ENCODE measurements at places on chromosomes 5 and 9.

DNA sequence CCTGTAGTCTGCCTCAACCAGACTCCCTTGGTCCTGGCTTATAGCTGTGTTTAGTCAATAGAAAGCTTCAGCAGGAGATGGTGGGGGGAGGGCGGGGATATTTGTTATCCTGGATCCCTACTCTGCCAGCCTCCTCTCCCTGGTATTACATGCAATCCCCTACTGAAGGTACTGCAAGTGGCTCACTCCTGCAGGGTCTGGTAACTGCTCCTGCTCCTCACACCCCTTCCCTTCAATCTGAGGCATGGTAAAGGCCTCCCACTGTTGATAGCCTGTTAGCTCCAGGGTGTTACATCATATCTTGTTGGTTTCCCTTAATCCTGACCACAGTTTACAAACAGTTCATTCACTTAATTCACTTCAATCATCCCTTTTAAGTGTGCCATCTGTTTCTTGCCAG is 137.5 kb downstream of the AP3B1 start:
- no peak for DNase-seq

DNA sequence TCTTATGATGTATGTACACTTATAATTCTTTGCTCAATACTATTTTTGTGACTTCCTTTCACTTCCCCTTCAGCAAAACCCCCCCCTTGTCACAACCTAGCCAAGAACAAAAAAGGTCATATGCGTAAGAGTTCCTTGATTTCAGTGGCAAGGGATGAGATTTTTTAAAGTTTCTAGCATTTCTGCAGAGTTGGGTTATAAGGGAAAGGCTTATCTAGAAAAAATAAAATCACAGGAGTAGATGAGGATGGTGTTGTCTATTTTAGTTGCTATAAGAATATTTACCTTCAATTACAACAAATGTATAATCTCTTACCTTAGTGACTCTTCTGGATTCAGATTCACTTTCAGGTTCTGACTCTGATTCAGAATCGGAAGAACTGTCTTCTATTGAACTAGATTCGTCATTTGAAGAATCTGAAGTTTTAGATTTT is 184.6 kb downstream of the AP3B1 start:
- DNase-seq, result no peak

GRCh38 chr9:131391020-131391419 is 2.9 kb upstream of the PRRC2B start:
- DNase-seq, result no peak

GRCh38 chr9:93166699-93167098 is 17.2 kb upstream of the WNK2 start:
- no peak for DNase-seq

GRCh38 chr5:165881259-165881658 is 2375.8 kb downstream of the MAT2B start:
- DNase-seq, result no peak

DNA sequence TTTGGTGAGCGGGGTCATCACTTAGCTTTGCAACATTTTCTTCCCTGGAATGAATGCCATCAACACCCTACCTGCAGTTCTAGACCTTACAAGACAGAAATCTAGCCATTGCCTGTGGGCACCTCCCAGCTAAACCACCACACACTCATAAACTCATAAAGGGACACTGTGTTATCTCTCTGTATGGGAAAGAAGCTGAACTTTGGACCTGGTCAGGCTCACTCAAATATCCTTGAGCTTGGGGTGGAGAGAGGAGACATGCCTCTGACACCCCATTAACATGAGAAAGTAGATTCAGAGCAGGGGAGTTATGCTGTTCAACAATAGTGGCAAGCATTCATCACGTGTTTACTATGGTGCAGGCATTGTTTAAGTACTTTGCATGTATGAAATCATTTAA is 205.6 kb downstream of the ZNF462 start:
- DNase-seq, result no peak
